Activated CD4-positive, CD25-positive, alpha-beta regulatory T cell (primary cell): ENCODE measurements at places on chromosomes 16 and 17.

DNA sequence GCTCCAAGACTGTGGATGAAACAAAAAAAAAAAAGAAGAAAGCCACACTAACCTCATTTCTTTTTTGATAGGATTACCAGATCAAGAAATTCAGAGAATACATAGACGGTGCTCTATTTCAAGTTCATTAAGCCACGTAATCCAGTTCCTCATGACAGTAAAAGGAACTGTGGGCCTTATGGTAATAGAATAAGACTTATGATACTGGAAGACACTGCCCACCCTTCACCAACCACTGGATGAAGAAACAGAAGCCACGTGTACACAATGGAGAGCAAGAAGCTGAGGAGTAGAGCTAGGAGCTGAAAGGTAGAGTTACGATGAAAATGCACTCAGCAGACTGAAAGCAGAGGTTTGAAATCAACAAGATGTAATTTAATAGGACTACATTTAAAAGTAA lies 11.2 kb downstream of the NCBP3 start:
- DNase-seq, result no peak

DNA sequence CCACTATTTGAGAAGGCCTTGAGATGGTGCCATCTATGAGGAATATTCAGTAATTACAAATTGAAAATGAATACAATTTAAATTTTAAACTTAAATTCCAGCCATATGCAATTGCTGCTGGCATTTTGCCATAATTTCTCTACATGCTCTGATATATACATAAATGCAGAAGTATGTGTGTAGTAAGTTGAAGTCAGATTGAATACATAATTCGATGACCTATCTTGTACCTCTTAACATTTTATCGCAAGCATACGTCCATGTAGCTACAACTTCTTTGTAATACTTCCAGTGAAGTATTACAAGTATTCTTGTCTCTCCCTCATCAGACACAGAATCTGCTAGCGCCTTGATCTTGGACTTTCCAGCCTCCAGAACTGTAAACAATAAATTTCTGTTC lies 26.0 kb downstream of the CDH11 start:
- DNase-seq, result no peak

- DNase-seq, result no peak
These were observed 4.8 kb upstream of the MT2A start for GRCh38 chr16:56603589-56603988.

DNA sequence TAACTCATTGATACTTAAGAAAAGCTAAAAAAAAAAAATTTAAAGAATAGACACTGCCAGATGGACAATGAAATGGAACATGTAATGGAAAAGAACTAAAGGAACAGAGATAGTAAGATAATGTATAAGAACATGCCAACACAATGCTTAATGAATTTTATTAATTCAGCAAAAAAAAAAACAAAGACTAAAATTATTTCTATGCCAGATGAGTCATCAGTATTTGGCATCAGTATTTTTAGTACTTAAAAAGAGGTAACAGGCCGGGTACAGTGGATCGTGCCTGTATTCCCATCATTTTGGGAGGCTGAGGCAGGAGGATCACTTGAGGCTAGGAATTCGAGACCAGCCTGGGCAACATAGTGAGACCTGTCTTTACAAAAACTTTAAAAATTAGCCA lies 168.5 kb downstream of the CYB561 start:
- no peak for DNase-seq

- DNase-seq, result no peak
These were observed 7.0 kb upstream of the UBE2Z start for GRCh38 chr17:48901241-48901640.

DNA sequence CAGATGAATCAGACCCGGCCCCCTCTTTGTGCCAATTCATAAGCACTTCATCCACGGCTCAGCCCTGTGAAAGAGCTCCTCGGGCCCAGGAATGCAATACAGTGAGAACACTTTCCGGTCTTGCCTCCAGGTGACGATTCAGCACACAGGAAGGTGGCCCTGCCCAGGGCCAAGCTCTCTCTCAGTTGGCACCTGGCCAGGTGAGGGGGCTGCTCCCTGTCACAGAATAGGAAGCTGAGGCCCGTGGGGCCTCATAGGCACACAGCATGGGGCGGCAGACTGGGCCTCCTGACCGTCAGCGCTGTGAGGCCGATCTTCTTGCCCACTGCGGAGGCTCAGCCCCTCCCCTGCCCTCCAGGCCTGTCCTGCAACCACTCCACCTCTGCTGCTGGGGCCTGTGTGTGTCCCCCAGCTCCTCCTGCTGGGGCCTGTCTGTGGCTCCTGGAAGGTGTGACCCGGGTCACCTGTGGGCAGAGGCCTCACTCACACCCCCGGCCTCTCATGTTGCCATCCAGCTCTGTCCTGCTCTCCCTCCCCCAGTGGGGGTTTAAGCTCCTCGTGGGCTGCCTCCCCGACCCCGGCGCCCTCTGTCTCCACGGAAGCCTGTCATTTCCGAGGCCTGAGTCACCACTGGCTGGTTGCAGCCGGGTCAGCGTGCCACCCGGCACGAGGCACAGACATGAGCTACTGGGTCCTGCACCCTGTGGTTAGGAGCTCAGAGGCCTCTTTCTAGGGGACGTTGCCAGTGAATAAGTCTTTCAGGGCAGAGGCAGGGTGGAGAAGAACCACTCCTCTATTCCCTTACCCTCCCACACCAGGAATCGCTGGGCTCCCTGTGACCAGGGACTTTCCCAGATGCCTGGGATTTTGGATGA lies 114.4 kb downstream of the SEC14L1 start:
- DNase-seq, result no peak

DNA sequence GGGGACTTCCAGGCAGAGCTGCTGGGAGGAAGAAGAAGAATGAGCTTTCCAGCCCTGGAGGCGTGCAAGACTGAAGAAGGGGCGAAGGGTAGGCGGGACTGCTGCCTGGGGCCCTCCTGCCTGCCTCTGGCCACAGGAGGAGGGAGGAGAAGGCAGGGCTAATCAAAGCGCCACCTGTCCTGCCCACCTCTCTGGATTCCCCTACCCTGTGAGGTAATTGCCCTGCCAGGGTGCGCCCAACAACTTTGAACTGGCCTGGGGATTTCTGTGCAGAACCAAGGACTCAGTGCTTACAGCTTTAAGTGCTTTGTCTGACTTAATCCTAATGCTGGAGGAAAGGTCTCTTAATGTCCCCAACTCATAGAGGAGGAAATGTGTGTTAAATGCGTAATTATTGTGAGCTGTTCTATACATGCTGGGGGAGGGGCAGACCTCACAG lies at the start of gene NOXO1:
NOXO1 (minus strand) TSS at position 72 of the 439 bp plus-strand sequence. CDS start 290 bp downstream, outside the sequence.
- no peak for DNase-seq

GRCh38 chr16:88624977-88625576 lies 13.3 kb upstream of the IL17C start:
- DNase-seq, result no peak

DNA sequence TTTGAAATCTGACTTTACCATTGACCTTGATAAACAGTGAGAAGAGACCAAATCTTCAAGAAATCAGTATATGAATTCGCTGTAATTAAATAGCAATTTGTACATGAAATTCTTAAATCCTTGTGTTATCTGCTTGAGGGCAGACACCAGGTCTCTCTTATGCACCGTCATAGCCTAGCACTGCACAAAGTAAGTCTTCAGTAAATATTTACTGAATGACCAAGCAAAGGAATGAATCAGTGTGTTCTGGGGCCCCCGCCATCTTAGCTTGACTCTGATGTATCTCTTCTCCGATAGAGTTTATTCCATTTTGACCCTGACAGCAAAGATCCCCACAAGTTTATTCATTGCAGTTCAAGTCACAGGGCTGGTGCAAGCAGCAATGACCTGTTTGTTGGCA lies 328.0 kb downstream of the TMEM114 start:
- no peak for DNase-seq
